ENCODE measurements at places on chromosomes 3 and 15.
A peak's percentile ranks its signal among the peaks of the same experiment; 100 is the strongest.

DNA sequence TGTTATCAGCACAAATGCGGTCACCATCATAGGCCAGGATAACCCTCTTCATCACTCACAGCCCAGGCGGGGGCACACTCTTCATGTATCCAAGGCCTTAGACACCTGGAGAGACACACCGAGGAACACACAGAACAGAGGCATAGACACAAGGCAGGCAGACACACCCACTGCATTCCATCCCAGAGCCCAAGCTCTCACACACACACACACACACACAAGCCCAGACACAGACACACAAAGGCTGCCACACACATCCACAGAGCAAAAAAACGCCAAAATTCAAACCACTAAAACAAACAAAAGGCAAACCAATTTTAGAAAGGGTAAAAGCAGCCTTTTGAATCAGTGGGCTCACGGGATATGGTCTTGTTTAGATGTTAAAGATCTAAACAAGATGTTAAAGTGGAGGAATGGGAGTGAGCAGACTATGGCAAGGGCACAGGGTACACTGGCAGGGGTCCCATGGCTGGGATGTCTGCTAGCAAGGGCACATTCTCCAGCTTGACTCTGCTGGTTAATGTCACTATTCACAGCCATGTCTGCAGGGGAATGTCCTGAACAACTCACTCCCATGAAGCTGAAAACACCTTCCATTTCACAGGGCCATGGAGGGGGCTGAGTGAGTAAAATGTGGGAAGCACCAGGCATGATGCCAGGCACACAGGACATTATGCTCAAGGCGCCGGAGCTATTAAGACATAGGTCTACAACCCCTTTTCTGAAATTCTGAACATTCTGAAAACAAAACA, 14.9 kb upstream of the CRABP1 start:
- H3K27me3 ChIP-seq: 0 out of 2 replicates have a peak, but pooled peaks cover 1% of the 10 kb centered on the region
- no peak for DNase-seq
- no peak overlapping the region for H3K4me3 ChIP-seq
- H3K36me3 ChIP-seq: no peaks in the 10 kb centered on the region

GRCh38 chr15:79084308-79084968, 6.1 kb downstream of the RASGRF1 start:
- no peak overlapping the region for H3K27ac ChIP-seq
- DNase-seq: no peak
- peaks cover 5% of the 10 kb centered on the region for H3K27me3 ChIP-seq
- no peak overlapping the region for H3K4me3 ChIP-seq
- no peaks in the 10 kb centered on the region for H3K36me3 ChIP-seq

- H3K27ac ChIP-seq: no peak overlapping the region
- H3K36me3 ChIP-seq: no peaks in the 10 kb centered on the region
- H3K27me3 ChIP-seq: no peaks in the 10 kb centered on the region
- no peaks in the 10 kb centered on the region for H3K4me1 ChIP-seq
Measured at GRCh38 chr3:103894162-103894822, 1459.5 kb downstream of the ZPLD1 start.

GRCh38 chr15:25183581-25184251, 228.9 kb downstream of the SNRPN start:
- H3K27ac ChIP-seq: no peak overlapping the region
- no peaks in the 10 kb centered on the region for H3K36me3 ChIP-seq
- no peak overlapping the region for H3K4me3 ChIP-seq
- H3K27me3 ChIP-seq: no peaks in the 10 kb centered on the region

- peak overlapping the region; percentile 94 for H3K27ac ChIP-seq
- peak overlapping the region; percentile 39 for H3K4me3 ChIP-seq
- peaks cover 63% of the 10 kb centered on the region for H3K4me1 ChIP-seq
- no peaks in the 10 kb centered on the region for H3K27me3 ChIP-seq
- peaks cover 4% of the 10 kb centered on the region for H3K36me3 ChIP-seq
Measured at GRCh38 chr3:5198313-5198677, 10.8 kb downstream of the EDEM1 start.
